ENCODE measurements at places on chromosomes 2 and 18.

DNA sequence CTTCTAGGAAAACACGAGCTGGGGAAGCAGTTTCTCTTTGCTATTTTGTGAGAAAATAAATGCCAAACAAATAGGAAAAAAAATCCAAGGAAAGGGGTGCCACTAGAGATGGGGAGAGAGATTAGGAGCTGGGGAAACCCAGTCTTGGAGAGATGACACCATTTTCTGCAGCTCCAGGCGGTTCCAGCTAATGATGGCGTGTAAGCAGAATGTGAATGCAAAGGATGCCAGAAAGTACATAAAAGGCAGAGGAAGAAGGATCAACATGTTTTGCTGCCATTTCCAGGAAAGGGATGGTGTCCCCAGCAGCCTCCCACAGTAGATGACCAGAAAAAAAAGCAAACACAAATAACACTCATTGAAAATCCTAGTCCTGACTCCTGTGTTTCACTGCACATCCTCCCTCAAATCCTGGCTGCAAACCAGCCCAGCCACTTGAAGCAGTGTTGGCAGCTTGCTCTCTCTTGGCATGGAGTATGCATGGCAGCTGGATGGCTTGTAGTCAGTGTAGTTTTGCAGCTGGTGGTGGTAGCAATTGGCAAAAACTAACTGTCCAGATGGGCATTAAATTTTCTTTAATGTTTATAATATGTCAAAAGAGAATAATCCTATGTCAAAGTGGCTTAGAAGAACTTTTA is 93.6 kb downstream of the FTCDNL1 start:
- DNase-seq = peak; percentile 78

DNA sequence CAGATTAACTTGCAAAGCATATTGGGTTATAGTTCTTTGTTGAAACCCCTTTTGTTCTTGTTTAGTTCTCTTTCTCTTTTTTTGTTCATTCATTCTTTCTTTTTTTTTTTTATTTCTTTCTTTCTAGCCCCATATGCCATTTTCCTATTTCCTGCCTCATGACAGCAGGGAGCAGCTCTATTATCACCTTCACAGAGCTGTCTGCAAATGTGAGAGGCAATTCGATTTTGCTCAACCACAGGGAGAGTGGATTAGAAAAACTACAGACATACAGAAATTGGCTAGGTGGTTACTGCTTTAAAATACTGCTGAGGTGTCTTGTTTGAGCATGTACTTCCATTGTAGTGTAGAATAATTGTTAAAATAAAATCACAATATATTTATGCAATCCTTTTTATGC is 44.2 kb upstream of the TBR1 start:
- DNase-seq = no peak

GRCh38 chr2:26691881-26692278 is 642 bp upstream of the KCNK3 start:
- no peak for DNase-seq

DNA sequence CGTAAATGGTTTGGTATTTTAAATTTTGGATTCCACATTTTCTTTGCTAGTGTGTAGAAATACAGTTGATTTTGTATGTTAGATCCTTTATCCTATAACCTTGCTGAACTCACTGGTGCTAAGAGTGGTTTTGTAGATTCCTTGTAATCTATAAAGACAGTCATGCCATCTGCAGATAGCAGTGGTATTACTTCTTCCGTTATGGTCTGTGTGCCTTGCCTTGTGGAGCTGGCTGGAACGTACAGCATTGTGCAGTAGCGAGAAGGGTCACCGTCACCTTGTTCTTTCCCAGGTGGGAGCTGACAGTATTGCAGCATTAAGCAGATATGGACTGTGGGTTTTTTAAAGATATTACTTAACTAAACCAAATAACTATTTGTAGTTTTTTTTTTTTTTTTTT is 33.7 kb downstream of the ATP9B start:
- DNase-seq = no peak

GRCh38 chr18:56568986-56569385 is 69.4 kb downstream of the TXNL1 start:
- DNase-seq = no peak

DNA sequence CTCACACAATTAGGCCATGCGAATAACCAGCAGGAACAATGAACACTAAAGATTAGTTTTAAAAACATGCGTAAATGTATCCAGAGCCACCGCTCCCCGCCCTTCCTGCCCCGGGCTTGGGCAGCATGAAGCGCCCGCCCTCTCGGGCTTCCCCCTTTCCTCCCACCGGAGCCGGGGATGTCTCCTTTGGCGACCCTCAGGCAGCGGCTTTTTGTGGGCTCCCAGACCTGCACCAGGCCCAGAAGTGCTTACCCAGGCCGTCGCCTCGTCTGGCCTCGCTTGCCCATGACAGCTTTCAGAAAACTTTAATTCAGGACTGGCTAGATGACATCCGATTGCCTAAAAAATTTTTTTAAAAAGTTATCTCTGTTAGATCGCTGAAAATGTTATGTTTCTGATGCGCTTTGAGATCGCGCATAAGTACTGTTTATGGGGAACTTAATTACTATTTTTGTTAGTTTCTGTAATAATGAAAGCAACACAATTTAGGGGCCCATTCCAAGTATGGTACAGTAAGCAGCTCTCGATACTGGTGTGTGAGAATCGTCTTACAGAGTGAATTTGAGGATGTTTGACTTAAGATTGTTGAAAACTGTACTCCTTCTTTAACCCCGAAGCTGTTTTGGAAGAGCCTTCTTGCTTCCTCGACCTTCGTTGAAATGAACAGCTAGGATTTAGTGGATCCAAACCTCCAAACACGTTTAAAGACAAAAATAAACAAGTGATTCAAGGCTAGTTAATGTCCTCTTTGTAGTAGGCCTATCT is 1.1 kb downstream of the MAP3K20 start:
- DNase-seq = peak; percentile 90

- DNase-seq = no peak
These were observed 58.1 kb upstream of the SLC66A3 start for GRCh38 chr2:11097038-11097720.

DNA sequence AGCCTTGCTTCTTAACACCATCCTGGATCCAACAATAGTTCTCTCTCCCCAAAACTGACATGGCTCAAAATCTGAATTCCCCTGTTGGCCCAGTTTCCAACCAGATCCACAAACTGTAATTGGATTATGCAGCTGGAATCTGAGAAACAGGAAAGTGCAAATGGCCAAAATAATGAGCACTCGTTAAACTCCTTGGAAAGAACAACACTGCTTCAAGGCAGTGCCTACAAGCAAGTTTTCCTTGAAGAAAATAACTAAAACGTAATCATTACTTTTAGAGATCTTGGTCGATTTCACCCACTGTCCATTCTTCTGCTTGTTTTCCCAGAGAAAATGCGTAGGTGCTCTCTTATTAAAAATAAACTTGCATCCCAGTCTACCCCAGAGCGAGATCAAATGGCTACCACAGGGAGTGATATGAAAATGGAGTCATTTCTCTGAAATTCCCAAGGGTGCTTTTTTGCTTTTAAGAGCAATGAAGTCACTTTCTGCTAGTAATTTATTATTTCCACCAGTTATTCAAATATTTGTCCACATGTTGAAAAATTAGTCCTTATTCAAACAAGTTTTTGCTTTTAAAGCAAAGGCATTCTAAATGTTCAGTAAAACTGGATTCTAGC is 264.2 kb downstream of the C1D start:
- no peak for DNase-seq

GRCh38 chr18:79532313-79533007 is 136.7 kb downstream of the NFATC1 start:
- peak; percentile 23 for DNase-seq
